Spleen (tissue), 13 donors: ENCODE measurements at places on chromosomes 6 and 20.

GRCh38 chr6:142700032-142700431 lies 244.9 kb downstream of the HIVEP2 start:
- no peaks in the 10 kb centered on the region for H3K27me3 ChIP-seq
- peaks cover 36% of the 10 kb centered on the region for H3K4me1 ChIP-seq
- peak overlapping the region; percentile 21 for H3K27ac ChIP-seq
- no peaks in the 10 kb centered on the region for H3K36me3 ChIP-seq
- no peak overlapping the region for H3K4me3 ChIP-seq
- no peak for DNase-seq

DNA sequence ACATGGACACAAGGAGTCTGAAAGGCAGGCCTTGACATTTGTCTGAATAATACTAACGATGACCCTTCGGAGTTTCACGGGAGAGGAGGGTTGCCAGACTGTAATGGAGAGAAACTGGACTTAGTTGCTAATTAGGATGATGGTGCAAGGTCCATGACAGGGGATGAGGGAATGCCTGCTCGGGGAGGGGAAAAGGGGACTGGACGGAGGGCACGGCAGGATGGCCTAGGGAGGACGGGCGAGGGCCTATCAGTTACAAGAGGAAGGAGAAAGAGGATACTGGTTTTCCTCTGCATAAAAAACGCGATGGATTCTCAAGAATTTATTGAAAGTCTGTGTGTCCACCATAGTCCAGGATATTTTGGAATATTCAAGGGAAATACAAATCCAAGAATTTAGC lies 42.7 kb downstream of the IRAK1BP1 start:
- H3K4me3 ChIP-seq = peak overlapping the region; percentile 32
- DNase-seq = no peak
- H3K36me3 ChIP-seq = no peaks in the 10 kb centered on the region
- no peak overlapping the region for H3K27ac ChIP-seq

GRCh38 chr6:2663123-2663522 lies 87.6 kb downstream of the MYLK4 start:
- no peaks in the 10 kb centered on the region for H3K36me3 ChIP-seq
- no peak overlapping the region for H3K27ac ChIP-seq
- H3K27me3 ChIP-seq = no peaks in the 10 kb centered on the region
- DNase-seq = no peak
- H3K4me1 ChIP-seq = no peaks in the 10 kb centered on the region
- H3K4me3 ChIP-seq = no peak overlapping the region

- no peak overlapping the region for H3K27ac ChIP-seq
- no peaks in the 10 kb centered on the region for H3K36me3 ChIP-seq
- DNase-seq = no peak
Observed at GRCh38 chr6:9140951-9141460, 705.7 kb upstream of the SLC35B3 start.

DNA sequence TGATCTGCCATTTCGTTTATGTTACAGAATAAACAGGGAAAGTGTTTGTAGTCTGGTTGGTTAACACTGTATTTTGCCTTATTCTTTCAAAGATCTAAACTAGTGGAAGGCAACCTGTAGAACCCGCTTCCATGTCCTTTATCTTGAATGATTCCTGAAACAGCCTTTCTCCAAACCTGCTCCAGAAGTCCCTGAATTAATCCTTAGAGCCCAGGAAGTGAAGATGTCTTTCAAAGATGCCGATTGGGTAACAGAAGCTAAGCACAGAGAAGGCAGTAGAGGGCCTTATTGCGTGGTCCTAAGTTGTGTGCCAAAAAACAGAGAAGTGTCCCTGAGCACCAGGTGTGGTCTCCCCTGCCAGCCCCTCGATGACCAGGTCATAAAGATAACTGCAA lies 19.2 kb upstream of the ZSCAN16 start:
- no peaks in the 10 kb centered on the region for H3K27me3 ChIP-seq
- peak overlapping the region; percentile 91 for H3K27ac ChIP-seq
- no peak for DNase-seq
- peaks cover 11% of the 10 kb centered on the region for H3K4me1 ChIP-seq
- H3K4me3 ChIP-seq = peak overlapping the region; percentile 63

DNA sequence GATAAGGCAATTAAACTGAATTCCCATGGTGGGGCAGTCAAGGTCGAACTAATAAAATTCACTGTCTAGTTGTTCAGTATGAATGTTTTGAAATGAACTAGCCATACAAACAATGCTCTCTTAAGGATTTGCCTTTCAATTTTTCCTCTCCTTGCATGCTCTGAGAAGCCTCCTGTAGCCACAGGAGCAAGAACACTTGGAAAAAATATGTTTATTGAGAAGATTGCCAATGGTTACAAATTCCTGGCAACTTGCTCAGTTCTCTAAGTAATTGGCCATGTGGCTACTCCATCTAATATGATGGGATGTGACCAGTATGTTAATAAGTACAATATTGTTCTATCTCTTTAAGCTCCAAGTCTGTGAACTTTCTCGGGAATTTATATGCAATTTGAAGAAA lies 49.4 kb downstream of the FUT9 start:
- no peaks in the 10 kb centered on the region for H3K27me3 ChIP-seq
- H3K36me3 ChIP-seq = no peaks in the 10 kb centered on the region
- no peaks in the 10 kb centered on the region for H3K4me1 ChIP-seq
- H3K4me3 ChIP-seq = no peak overlapping the region
- no peak overlapping the region for H3K27ac ChIP-seq

GRCh38 chr6:147283460-147283859 lies 79.2 kb downstream of the STXBP5 start:
- H3K4me3 ChIP-seq = no peak overlapping the region
- peaks cover 7% of the 10 kb centered on the region for H3K36me3 ChIP-seq
- H3K27ac ChIP-seq = no peak overlapping the region
- peaks cover 29% of the 10 kb centered on the region for H3K4me1 ChIP-seq

- H3K4me3 ChIP-seq = no peak overlapping the region
- no peaks in the 10 kb centered on the region for H3K27me3 ChIP-seq
- no peak overlapping the region for H3K27ac ChIP-seq
Observed at GRCh38 chr6:34021554-34022190, 124.2 kb downstream of the GRM4 start.

- no peak overlapping the region for H3K27ac ChIP-seq
- DNase-seq = no peak
- no peaks in the 10 kb centered on the region for H3K4me1 ChIP-seq
- no peaks in the 10 kb centered on the region for H3K36me3 ChIP-seq
Observed at GRCh38 chr6:18039481-18039880, 52.0 kb upstream of the KIF13A start.

- H3K4me1 ChIP-seq = peaks cover 9% of the 10 kb centered on the region
- H3K27me3 ChIP-seq = peaks cover 50% of the 10 kb centered on the region
- no peak overlapping the region for H3K4me3 ChIP-seq
- no peak for DNase-seq
Observed at GRCh38 chr6:37699887-37700619, 2.4 kb upstream of the MDGA1 start.

- no peak overlapping the region for H3K4me3 ChIP-seq
- DNase-seq = no peak
- no peak overlapping the region for H3K27ac ChIP-seq
- H3K27me3 ChIP-seq = no peaks in the 10 kb centered on the region
- H3K4me1 ChIP-seq = no peaks in the 10 kb centered on the region
Observed at GRCh38 chr6:13117570-13117969, 210.8 kb downstream of the TBC1D7 start.

- H3K36me3 ChIP-seq = peaks cover 5% of the 10 kb centered on the region
- no peak for DNase-seq
- no peak overlapping the region for H3K4me3 ChIP-seq
- no peak overlapping the region for H3K27ac ChIP-seq
- H3K4me1 ChIP-seq = peaks cover 23% of the 10 kb centered on the region
Observed at GRCh38 chr20:35539756-35540212, 2.1 kb upstream of the ERGIC3 start.

GRCh38 chr6:138404666-138405337 lies 779 bp downstream of the HEBP2 start:
- H3K27me3 ChIP-seq = no peaks in the 10 kb centered on the region
- peaks cover 33% of the 10 kb centered on the region for H3K4me1 ChIP-seq
- H3K36me3 ChIP-seq = peaks cover 5% of the 10 kb centered on the region

- H3K27ac ChIP-seq = no peak within 1 kb of the TSS
- H3K36me3 ChIP-seq = no peaks in the 10 kb centered on the region
- no peaks in the 10 kb centered on the region for H3K27me3 ChIP-seq
- H3K4me1 ChIP-seq = no peaks in the 10 kb centered on the region
- H3K4me3 ChIP-seq = no peak within 1 kb of the TSS
Observed at GRCh38 chr20:23826541-23827021, at the start of gene CST2. CST2 (minus strand) TSS chr20:23826729; CDS start chr20:23826660, 69 bp downstream.

- H3K27ac ChIP-seq = no peak overlapping the region
- H3K36me3 ChIP-seq = no peaks in the 10 kb centered on the region
- H3K27me3 ChIP-seq = peaks cover 100% of the 10 kb centered on the region
- no peak for DNase-seq
- H3K4me3 ChIP-seq = no peak overlapping the region
- H3K4me1 ChIP-seq = no peaks in the 10 kb centered on the region
Observed at GRCh38 chr20:22572491-22572890, 11.9 kb downstream of the FOXA2 start.

- no peaks in the 10 kb centered on the region for H3K4me1 ChIP-seq
- no peaks in the 10 kb centered on the region for H3K36me3 ChIP-seq
Observed at GRCh38 chr6:49257549-49257948, 205.5 kb downstream of the MMUT start.

DNA sequence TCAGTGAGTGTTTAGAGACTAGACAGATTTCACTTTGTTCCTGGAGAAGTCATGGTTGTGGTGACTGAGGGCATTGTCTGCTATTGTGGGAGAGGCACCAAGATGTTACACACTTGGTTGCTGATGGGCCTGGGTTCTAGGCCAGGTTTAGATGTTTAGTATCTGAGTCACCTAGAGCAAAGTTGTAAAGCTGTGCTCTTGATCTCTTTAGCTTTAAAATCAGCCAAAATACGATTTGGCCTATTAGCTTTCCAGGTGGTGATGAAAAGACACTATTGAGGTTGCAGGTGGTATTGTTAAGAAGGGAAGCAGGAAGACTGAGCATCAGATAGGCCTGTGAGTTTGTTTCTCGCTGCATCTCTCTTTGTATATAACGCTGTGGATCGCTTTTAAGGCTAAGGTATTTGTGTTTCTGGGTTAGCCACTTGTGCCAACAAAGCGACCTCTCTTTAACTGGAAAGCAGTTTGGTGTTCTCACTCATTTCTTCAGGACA lies 48.6 kb downstream of the FOXO3 start:
- H3K4me3 ChIP-seq = no peak overlapping the region
- no peak overlapping the region for H3K27ac ChIP-seq
- H3K4me1 ChIP-seq = peaks cover 35% of the 10 kb centered on the region
- no peak for DNase-seq

DNA sequence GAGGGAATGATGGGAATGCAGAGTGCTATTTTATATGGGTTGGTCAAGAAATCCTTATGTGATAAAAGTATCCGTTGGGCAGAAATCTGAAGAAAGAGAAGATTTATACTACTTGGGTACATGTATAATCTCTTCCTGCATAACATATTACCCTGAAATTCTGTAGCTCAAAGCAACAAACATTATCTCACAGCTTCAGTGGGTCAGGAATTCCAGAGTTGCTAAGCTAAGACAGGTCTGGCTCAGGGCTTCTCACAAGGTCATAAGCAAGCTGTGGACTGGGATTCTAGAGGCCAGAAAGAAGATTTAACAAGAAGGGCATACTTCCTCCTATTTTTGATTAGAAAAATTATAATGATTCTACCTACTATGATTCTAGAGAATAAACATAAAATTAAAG lies 172.5 kb upstream of the THEMIS start:
- H3K4me1 ChIP-seq = no peaks in the 10 kb centered on the region
- H3K4me3 ChIP-seq = no peak overlapping the region
- no peak overlapping the region for H3K27ac ChIP-seq
- DNase-seq = no peak
- no peaks in the 10 kb centered on the region for H3K27me3 ChIP-seq
- H3K36me3 ChIP-seq = peaks cover 38% of the 10 kb centered on the region

DNA sequence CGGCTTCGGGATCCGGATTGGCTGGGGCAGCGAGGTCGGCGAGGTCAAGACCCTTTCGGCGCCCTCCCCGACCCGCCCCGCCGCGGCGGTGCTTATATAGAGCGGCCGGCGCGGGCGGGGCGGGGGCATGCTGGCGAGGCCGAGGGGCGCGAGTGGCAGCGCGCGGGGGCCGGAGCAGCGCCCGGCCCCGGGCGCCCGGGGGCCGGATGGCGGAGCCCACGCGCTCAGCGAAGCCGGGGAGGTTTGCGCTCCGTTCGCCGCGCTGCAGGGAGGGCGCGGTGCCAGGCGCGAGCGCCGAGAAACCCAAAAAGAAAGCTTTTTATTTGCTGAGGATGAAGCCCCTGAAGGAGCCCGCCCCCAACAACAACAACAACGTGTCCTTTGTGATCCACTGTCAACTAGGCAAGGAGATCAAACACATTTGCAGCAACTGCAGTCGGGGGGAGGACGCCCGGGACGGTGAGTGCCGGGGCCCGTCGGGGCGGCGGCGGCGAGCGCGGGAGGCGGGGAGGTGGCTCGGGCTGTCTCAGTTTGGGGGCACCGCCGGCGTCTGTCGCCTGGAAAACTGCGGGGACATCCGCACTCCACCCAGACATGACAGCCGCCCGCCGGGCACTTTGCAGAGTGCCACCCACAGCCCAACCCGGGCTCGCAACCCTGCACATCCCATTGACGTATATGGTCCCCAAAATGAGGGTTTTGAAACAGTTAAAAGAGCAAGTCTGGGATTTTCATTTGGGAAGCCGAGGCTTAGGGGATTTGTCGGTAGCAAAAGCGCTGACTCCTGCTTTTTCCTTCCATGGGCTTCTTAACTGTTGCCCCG lies 297.3 kb downstream of the PHACTR1 start:
- DNase-seq = peak; percentile 77
- H3K36me3 ChIP-seq = no peaks in the 10 kb centered on the region
- peak overlapping the region; percentile 34 for H3K4me3 ChIP-seq
- H3K27me3 ChIP-seq = peaks cover 7% of the 10 kb centered on the region
- H3K27ac ChIP-seq = no peak overlapping the region
- H3K4me1 ChIP-seq = peaks cover 6% of the 10 kb centered on the region

DNA sequence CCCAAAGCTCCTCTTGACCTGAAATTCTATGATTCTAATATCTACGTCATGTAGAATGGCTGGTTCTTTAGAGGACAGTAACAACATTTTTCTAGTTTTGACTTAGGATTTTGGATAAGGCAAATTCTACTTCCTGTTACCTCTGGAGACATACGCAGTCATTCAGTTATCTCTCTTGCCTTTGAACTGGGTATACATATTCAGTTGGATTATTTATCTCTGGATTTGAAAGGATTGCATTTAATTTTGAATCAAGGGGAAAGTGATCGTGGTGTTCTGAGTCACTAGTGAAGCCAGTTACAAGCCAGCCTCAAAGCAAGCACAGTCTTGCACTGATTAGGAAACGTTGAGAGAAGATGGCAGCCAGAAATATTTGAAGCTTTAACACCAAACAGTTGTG lies 35.3 kb upstream of the BCAS1 start:
- no peaks in the 10 kb centered on the region for H3K4me1 ChIP-seq
- DNase-seq = no peak
- no peak overlapping the region for H3K27ac ChIP-seq
- no peaks in the 10 kb centered on the region for H3K36me3 ChIP-seq

DNA sequence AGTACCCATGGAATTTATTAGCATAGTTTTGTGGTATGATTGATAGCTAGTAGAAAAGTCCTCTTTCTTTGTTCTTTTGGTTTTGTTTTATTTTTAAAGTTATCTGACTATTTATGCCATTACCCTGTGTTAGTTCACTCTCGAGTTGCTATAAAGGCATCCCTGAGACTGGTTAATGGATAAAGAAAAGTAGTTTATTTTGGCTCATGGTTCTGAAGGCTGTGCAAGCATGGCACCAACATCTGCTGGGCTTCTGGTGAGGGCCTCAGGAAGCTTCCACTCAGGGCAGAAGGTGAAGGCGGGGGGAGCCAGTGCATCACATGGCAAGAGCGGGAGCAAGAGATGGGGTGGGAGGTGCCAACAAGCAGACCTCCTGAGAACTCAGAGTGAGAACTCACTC lies 166.5 kb downstream of the MTHFD1L start:
- DNase-seq = peak; percentile 22
- no peaks in the 10 kb centered on the region for H3K27me3 ChIP-seq
- H3K36me3 ChIP-seq = peaks cover 3% of the 10 kb centered on the region
- no peak overlapping the region for H3K27ac ChIP-seq
- no peaks in the 10 kb centered on the region for H3K4me1 ChIP-seq
- H3K4me3 ChIP-seq = no peak overlapping the region
